ENCODE measurements at places on chromosomes 6 and 20. TPM values are rescaled to one million over a fixed set of nuclear protein-coding genes. Genes with fewer than 3 reads are reported as not detected.

DNA sequence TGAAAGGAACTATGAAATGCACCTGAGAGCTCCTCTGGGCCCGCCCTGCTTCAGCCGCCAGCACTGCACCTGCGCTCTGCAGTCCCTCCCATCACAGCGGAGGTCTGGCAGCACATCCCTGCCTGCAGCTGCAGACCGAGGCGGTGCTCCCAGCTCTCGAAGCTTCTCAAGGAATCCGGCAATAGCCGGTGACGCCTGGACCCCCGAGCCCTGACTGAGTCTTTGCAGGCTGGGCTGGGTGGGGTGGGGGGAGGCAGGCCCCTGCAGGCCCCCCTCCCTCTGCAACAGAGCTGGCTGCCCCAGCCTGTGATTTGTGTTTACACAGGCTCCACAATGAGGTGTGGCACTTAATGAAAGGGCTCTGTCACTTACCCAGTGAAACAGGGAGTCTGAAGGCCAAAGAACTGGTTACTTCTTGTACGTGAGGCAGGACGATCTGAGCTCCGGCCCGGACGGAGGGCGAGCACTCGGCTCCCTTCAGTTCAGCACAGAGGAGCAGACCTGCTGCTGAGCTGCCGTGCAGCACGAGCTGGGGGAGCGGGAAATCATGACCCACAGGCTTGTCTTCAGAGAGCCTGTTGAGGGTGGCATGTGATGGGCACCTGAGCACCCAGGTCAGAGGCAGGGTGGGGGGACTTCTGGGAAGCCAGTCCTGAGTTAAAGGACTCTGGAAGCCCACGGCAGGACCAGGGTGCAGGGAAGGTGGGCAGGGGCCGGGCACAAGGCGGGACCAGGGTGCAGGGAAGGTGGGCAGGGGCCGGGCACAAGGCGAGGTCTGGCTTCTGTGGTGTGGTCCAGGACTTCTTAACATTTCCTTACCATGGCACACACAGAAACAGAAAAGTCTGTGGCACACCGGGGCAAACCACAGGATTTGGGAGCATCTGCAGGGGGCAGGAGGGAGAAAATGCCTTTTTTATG, 192.3 kb upstream of the THBS2 start:
- H3K4me1 ChIP-seq: no peaks in the 10 kb centered on the region
- no peaks in the 10 kb centered on the region for H3K27me3 ChIP-seq
- H3K27ac ChIP-seq: no peak overlapping the region

- no peaks in the 10 kb centered on the region for H3K27me3 ChIP-seq
- no peak for DNase-seq
- H3K36me3 ChIP-seq: peaks cover 62% of the 10 kb centered on the region
- peaks cover 8% of the 10 kb centered on the region for H3K4me1 ChIP-seq
- H3K4me3 ChIP-seq: no peak overlapping the region
Observed at GRCh38 chr20:45038745-45039474, 62.0 kb downstream of the KCNS1 start.

DNA sequence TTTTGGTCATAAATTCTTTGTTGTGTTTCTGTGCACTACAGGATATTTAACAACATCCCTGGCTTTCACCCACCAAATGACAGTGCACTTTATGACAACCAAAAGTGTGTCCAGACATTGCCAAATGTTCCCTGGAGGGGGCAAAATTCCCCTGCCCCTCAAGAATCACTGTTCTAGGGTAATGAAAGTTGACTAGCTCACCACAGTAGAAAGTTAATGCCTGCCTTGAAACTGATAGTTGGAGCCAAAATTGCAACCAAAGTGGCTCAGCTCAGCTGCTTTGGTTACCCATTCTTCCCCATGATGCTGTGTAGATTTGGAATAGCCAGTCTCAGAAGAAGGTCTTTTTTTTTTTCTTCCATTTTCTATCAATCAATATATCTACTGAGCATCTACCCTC, 150.6 kb downstream of the RALGAPA2 start:
- no peaks in the 10 kb centered on the region for H3K27me3 ChIP-seq
- no peak for DNase-seq
- H3K4me3 ChIP-seq: no peak overlapping the region

The ID4 gene
- total RNA-seq: not detected

The SSTR4 gene
- total RNA-seq: not detected

Data from CD4-positive, alpha-beta T cell (primary cell).